ENCODE measurements at places on chromosomes 3 and 15.

GRCh38 chr3:167887096-167887495 lies 151.6 kb downstream of the SERPINI1 start:
- DNase-seq = no peak

DNA sequence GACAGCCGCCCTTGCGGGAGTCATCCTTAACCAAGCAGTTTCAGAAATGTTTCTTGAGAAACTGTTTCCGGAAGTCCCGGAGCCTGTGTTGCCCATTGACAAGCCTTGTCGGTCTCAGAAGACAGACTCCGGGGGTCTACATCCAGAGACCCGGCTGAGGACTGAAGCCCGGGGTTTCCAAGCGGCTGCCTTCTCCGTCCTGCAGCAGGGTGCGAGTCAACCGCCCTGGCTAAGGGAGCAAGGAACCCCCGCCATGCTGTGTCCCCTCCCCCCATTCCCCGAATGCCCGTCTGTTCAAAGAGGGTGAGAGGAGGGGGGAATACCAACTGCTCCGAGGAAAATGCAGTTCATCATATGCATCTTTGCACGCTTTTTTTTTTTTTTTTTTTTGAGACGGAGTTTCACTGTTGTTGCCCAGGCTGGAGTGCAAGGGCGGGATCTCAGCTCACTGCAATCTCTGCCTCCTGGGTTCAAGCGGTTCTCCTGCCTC lies 61.6 kb downstream of the ATP1B3 start:
- no peak for DNase-seq

DNA sequence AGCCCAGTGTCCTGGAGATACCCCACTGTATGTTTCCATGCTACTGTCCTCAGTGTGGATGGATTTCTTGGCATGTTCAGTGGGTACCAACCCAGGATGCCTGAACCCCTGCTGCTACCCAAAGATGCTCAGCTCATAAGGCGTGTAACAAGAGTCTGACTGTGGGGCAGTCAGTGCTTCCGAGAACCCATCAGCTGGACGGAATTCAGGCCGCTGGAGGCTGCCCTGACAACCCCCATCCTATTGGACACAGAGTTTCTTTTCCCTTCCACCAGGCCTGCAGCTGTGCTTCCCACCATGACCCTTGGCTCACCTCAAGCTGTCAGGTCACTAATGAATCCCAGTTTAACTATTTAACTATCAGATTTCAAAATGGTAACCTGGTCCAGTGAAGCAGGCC lies 224.1 kb upstream of the FEZF2 start:
- no peak for DNase-seq

DNA sequence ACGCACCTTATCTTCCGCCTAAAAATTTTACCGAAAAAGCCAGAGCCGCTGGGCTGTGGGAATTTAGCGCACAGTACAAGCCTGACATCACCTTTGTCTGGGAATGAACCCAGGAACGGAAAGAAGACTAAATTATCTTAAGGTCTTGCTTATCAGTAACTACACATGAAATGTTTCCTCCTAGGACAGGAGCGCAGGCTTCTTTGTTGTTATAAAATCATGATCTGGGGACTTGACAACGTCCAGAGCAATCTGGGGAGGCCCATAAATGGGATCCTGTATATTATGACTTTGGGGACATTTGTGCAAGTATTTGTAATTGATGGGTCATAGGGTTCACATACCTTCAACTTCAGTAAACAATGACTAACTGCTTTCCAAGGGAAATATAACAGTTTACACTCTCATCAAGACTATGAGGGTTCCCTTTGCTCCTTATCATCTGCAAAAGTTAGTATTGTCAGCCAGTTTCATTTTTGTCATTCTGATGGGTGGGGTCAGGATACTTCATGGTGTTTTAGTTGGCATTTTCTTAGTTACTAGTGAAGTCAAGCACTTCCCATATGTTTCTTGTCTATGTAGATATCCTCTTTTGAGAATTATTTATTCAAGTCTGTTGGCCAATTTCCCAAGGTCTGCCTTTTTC lies 213.9 kb upstream of the PFN2 start:
- DNase-seq = no peak

GRCh38 chr3:173744895-173745294 lies 347.4 kb downstream of the NLGN1 start:
- DNase-seq = no peak

- DNase-seq = no peak
These were observed 11.7 kb downstream of the LSAMP start for GRCh38 chr3:116433552-116433951.

GRCh38 chr3:185846037-185846436 lies 21.2 kb upstream of the IGF2BP2 start:
- DNase-seq = no peak

GRCh38 chr3:178436773-178437172 lies 99.5 kb upstream of the KCNMB2 start:
- DNase-seq = peak; percentile 36

DNA sequence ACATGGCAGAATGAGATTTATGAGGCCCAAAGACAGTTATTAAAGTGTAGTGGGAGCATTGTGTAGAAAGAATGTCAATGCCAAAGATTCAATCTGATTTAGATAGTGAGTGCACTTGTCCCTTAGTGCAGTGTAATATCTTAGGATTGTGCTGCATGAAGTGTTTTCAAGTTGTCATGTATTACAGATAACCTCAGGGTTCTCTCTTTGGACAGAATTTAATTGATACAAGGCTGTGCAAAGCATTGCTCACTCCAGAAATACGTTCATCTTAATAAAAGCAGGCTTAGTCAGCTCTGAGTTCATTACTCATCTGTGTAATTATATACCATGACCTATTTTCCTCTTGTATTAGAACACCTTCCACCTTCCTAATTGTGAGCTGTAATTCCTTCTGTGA lies 16.0 kb upstream of the GPR171 start:
- DNase-seq = no peak

GRCh38 chr3:24497942-24498341 lies 3.3 kb upstream of the THRB start:
- no peak for DNase-seq

- no peak for DNase-seq
These were observed 34.1 kb upstream of the KLHL25 start for GRCh38 chr15:85828874-85829273.

DNA sequence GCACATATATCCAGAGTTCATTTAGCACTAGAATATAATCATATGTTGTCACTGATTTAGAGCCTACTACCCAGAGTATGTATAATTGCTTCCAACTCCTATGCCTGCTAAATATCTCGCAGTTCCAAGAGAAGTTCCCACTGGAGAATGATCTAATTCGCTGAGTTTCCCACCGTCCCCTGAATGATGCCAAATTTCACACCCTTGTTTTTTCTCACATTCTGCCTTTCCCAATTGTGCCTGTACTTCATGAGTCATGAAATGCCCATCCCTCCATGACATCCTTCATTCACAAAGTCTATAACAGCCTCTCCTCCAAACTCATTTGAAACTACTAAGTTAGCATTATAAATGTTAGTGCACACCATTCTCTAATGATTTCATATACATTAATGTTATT lies 177.2 kb downstream of the CBLB start:
- DNase-seq = no peak

GRCh38 chr3:133486658-133487057 lies 86.8 kb downstream of the BFSP2 start:
- DNase-seq = no peak

- no peak for DNase-seq
These were observed 50.5 kb downstream of the THBS1 start for GRCh38 chr15:39631357-39631756.

DNA sequence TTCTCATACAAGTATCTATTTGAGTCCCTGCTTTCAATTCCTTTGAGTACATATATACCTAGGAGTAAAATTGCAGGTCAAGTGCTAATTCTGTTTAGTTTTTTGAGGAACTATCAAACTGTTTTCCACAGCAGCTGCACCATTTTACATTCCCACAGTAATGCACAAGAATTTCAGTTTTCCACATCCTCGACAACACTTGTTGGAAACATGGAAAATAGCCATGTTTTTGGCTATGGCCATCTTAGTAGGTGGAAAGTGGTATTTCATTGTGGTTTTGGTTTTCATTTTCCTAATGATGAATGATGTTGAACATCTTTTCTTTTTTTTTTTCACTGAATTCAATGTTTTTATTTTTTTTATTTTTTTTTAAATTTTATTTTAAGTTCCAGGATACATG lies 44.4 kb upstream of the TNFAIP8L3 start:
- DNase-seq = no peak

DNA sequence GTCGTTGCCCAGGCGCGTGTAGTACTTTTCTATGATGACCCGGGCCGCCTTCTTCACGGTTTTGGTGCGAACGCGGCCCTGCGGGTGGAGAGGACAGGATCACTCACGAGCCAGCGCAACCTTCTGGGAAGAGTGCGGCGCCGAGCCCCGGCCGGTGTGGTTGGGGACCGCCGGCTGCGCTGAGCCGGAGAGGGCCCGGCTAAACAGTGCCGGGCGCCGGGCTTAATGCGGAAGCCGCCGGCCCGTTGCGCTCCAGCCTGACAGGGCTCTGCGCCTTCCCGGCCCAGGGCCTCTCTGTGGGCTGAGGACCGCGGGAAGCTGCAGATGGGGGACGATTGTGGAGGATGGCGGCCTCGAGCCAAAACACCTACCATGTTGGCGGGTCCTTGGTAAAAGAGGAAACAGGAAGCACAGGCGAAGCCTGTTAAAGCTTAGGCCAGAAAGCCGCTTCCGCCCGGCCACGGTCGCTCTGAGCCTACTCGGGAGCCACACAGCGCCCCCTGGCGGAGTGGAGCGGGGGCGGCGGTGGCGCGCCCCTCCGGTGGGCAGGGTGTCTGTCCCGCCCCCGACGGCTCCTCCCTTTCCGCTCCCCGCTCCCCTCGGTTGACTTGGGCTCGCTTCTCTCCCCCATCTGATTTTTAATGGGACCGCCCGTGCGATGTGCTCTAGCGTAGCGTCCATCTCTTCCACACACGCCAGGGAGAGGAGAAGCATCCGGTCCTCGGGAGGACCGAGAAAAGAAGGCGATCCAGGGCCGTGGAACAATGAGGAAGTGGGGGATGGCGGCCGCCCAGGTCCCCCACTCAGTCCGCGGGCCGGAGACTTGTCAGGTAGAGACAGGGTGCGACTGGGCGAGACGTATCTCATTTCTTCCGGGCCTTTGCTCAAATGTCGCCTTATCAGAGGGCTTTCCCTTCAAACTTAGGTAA lies at the start of gene RPS17:
Gene RPS17 (minus strand): TSS at position 403 of the 929 bp plus-strand sequence. CDS start 29 bp downstream, at position 374.
- DNase-seq = peak; percentile 98

GRCh38 chr15:35397027-35397426 lies 148.9 kb downstream of the DPH6 start:
- no peak for DNase-seq

DNA sequence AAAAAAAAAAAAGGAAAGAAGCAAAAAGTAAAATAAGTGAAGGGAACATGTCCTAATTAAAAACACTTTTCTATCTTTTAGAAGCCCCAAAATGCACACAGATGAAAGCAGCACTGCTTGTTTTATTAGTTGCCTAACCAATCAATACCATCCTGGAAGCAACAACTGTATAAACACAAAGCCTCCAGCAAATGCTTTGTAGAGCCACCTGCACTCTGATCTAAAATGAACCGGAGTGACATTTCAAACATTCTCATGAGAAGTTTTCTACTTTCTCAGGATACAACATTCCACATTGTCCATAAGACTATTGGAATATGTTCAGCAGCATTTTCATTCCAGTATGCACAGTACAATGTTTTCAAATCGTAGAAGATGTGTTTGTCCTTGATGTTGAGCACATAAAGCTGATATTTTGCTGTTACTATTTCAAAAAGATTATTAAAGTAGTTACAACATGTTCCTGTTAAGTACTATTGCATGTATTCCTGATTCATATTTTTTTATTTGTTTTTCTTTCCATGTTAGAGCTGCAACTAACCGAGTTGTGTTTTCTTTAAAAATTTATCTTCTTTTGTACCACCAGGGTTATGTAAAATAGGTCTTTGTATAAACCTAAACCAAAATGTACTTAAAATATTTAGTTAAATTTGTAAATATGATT lies 50.3 kb upstream of the PLSCR5 start:
- no peak for DNase-seq

All from umbilical cord (tissue), 2 donors.